NCI-H1694 (cell line): ENCODE measurements at places on chromosomes 3 and 15.
A peak's percentile ranks its signal among the peaks of the same experiment; 100 is the strongest.

DNA sequence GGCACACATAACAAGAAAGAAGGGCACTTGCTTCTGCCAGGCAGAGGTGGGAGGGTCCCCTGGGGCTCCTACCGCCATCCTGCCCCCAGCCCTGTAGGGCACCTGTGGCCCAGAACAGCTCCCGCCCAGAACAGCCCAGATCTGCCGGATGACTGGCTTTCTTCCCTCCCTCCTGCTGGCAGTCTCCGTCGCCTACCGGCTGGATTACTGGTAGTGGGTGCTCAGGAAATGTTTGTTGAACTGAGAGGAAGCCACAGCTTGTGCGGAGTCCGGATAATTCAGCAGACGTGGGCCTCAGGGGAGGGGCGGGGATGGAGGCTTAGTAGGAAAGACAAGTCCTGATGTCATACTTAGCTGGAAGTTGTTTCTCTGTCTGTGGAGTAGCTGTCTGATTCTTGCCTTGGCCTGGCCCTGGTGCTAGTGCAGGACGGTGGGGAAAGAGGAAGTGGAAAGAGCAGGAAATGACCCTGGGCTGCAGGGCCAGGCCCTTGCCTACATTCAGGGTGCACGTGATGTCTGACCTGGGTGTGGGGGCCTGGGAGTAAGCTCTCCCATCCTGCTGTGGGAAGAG lies 6.7 kb downstream of the CCDC9B start:
- DNase-seq, result peak; percentile 19

DNA sequence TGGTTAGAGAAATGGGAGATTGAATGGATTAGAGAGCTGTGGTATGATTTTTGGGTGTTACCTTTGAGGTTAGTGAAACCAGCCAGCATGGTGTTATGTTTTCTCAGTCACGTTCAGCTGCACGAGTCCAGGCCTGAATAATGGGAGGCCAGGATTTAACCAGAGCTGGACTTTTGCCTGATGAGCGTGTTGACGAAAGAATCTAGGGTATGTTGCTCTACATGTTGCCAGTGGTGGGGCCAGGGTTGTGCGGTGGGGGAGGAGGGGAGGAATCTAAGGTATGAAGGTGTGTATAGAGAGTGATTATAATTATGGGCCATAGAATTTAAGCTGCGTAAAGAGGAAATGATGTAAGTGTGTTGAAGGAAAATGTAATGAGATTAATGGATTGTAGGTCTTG lies 22.8 kb downstream of the MINDY2 start:
- DNase-seq, result no peak

GRCh38 chr3:16866571-16866970 lies 18.2 kb upstream of the PLCL2 start:
- no peak for DNase-seq

- no peak for DNase-seq
These were observed 42.7 kb upstream of the IL12A start for GRCh38 chr3:159945930-159946329.

GRCh38 chr3:129644836-129645235 lies 38.4 kb upstream of the PLXND1 start:
- no peak for DNase-seq

- DNase-seq, result no peak
These were observed 462.2 kb downstream of the ZPLD1 start for GRCh38 chr3:102896851-102897621.

GRCh38 chr15:22922003-22922402 lies 58.2 kb downstream of the CYFIP1 start:
- DNase-seq, result no peak

DNA sequence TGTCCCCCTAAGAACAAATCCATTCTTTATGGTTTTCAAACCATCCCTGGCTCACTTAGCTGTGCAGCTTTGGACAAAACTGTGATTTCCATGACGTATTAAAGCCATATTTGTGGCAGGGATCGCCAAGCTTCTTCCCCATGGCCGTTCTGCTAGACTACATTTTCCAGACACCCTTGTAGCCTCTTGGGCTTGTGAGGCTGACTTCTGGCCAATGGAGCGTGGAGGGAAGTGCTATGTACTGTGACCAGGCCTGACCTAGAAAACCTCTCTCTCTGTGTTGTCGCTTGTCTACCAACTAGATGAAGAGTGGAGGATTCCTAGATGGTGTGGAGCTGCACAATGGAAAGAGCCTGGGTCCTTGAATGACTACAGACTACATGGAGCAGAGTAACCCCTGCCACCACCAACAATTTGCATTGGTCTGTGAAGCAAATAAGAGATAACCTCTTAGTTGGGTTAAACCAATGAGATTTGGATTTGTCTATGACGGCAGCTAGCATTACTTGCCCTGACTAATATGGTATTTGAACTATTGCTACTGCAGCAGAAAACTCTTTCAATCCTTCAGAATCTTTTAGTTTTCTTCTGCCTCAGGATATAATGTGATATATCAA lies 22.1 kb upstream of the MGLL start:
- DNase-seq, result no peak

DNA sequence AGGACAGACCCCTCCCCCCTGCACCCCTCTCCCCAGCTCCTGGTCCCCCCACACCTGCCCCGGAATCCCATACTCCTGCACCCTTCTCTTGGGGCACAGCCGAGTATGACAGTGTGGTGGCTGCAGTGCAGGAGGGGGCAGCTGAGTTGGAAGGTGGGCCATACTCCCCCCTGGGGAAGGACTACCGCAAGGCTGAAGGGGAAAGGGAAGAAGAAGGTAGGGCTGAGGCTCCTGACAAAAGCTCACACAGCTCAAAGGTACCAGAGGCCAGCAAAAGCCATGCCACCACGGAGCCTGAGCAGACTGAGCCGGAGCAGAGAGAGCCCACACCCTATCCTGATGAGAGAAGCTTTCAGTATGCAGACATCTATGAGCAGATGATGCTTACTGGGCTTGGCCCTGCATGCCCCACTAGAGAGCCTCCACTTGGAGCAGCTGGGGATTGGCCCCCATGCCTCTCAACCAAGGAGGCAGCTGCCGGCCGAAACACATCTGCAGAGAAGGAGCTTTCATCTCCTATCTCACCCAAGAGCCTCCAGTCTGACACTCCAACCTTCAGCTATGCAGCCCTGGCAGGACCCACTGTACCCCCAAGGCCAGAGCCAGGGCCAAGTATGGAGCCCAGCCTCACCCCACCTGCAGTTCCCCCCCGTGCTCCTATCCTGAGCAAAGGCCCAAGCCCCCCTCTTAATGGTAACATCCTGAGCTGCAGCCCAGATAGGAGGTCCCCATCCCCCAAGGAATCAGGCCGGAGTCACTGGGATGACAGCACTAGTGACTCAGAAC lies 9.8 kb downstream of the MAP1A start:
- DNase-seq, result no peak

GRCh38 chr3:30421266-30421665 lies 185.1 kb upstream of the TGFBR2 start:
- no peak for DNase-seq

- no peak for DNase-seq
These were observed 410.5 kb upstream of the CADM2 start for GRCh38 chr3:84547971-84548970.

DNA sequence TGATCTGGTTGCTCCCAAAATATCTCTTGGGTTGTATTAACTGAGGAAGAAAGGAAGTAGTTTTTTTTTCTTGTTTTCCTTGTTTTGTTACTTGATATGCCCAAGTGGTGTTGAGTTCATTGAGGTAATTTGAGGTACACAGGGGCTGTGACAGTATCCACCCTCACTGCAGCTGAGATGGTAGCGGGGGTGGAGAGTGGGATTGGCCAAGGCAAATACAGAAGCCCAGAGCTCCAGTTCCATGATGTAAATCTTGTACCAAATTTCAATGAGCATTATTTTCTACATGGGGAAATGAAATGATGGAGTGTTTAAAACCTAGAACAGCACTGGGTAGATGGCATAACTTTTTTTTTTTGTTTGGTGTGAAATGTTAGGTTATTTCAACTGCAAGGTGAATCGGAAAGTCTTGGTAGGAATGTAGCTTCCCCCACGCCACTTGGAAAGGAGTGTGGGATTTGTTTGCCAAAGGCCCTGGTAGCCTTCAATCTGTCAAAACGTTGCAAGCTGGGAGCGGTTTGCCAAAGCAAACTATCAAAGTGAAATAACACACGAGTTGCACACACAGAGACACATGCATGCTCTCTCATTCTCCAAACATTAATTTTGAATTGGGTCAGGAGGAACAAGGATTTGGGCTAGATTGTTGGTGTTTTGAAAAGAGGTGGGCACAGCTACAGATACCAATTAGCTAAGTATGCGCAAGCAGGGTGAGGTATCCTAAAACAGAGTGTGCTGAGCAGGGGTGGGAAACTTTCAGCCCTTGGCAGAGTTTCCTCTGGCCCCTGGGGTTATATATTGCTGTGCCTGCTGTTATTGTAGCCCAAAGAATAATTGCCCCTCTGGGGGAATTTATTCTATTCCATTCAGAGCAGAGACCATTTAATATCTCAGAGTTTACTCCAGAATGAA lies 34.6 kb downstream of the THSD4 start:
- DNase-seq, result peak; percentile 8

DNA sequence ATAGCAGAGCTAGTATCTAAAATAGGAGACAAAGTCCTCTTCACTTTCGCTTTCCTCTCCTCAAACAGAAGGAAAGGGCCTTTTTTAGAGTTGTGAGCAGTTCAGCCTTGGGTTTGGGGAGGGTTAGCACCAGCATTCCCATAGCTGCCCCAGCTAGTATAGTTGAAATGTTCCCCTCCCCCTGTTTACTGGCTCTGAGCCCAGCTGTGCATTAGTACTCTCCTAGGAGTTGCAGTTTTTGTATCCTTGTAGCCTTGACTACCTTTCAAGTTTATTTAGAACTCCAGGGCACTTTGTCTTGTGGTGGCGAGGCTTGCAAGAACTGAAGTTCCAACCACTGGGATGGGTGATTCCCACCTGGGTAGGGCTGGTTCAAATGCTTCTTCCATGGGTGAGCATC lies 245.1 kb upstream of the NAALADL2 start:
- DNase-seq, result no peak

GRCh38 chr3:128091586-128091985 lies 32.0 kb downstream of the RUVBL1 start:
- no peak for DNase-seq

GRCh38 chr3:144586382-144586781 lies 614.8 kb downstream of the DIPK2A start:
- no peak for DNase-seq

DNA sequence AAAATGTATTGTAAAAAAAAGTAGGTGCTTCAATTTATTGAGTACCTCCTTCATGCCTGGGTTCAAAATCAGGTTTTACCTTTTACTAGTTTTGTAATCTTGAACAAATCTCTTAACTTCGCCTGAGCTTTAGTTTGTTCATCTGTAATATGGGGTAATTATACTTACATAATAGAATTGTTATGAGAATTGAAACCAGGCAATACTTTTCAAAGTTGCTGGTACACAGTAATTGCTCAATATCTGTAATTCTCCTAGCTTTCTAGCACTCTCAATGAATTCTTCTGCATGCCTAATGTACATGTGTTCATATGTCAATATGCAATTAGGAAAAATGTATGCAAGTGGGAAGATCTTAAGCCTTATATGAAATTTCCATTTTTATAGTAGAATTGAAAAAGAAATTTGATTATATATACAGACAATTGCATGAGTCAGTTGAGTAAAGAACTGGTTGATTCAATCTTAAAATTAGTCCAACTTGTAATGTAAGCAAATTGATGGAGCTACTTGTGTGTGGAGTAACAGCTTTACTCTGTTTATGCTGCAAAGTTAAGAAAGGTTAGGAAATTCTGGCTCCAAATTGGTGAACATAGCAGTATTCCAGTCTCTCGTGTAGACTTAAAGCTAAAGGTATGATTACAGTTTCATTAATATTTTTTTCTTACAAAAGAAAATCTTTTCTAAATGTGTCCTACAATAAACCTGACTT lies 4.1 kb downstream of the TNFSF10 start:
- DNase-seq, result no peak

DNA sequence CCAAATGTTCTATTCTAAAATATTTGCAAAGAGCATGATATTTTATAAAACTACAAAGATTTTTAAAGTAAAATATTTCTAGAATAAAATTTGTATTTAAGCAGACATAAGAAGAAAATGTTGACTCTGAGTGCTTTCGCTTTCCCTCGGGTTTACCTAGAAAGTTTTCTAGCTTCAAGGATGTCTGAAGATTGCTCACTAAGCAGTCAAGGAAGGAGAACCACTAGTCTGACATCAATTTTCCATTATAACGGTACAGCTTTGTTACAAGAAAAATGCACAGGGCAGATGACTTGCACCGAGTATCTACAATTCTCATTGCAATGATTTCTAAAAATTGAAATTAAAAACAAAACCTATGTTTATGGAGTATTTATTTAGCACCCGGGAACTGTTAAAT lies 14.2 kb downstream of the GPR15 start:
- no peak for DNase-seq

- peak; percentile 9 for DNase-seq
These were observed 279.3 kb upstream of the C2CD4B start for GRCh38 chr15:62444104-62445022.

GRCh38 chr3:156211583-156211982 lies 91.2 kb downstream of the KCNAB1 start:
- no peak for DNase-seq

GRCh38 chr3:193451902-193452301 lies 73.3 kb upstream of the ATP13A5 start:
- no peak for DNase-seq

DNA sequence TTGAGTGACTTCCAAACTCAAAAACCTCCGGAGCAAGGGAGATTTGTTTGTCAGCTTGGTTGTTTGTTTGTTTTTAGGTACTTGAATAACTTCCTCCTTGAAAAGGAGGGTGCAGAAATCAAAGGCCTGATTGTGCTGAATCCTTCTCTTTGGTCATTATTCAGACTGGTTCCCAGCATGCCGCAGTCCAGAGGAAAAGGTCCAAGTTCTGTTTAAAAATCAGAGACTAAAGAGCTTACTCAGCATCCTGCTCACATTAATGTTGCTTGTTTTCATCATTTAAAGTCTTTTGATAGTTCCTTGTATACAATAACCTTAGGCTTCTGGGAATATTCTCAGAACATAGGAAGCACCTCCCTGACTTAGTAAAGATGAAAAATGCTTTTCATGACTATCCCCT lies 982 bp upstream of the SCG3 start:
- no peak for DNase-seq
